Panc1 (cell line): ENCODE measurements at places on chromosomes 2 and 18. TPM values are rescaled to one million over a fixed set of nuclear protein-coding genes. Genes with fewer than 3 reads are reported as not detected.

POTEJ gene
- not detected for total RNA-seq

FAP gene
- not detected for total RNA-seq

DNA sequence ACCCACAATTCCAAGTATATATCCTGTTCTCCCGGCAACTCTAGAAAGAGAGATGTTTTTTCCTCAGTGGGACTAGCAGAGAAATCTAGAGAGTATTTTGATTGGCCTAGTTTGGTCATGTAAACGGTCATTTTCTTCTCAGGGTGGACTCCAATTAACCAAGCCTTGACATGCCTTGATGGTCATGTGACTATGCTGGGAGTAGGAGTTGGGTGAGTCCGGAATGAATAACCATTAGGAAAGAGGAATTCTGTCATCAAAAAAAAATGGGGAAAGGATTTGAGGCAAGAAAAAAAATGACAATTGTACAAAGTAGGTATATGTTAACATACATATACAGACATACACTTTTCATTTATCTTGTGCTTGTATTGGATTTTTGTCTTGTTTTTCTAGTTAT lies 248.2 kb upstream of the CDH20 start:
- H3K27me3 ChIP-seq: no peaks in the 10 kb centered on the region
- H3K27ac ChIP-seq: no peak overlapping the region
- DNase-seq: no peak
- no peaks in the 10 kb centered on the region for H3K4me1 ChIP-seq

GRCh38 chr18:9905401-9905922 lies 8.4 kb upstream of the VAPA start:
- no peak overlapping the region for H3K27ac ChIP-seq
- H3K4me1 ChIP-seq: no peaks in the 10 kb centered on the region; the same call in none of the 2 replicates

GRCh38 chr2:113847144-113847543 lies 42.7 kb upstream of the ACTR3 start:
- H3K27ac ChIP-seq: no peak overlapping the region
- H3K36me3 ChIP-seq: no peaks in the 10 kb centered on the region
- DNase-seq: no peak
- no peaks in the 10 kb centered on the region for H3K27me3 ChIP-seq
- no peak overlapping the region for H3K4me3 ChIP-seq
- no peaks in the 10 kb centered on the region for H3K4me1 ChIP-seq
